ENCODE measurements at places on chromosomes 7 and 10.

- no peak overlapping the region for H3K27ac ChIP-seq
- DNase-seq = no peak
- H3K4me3 ChIP-seq = no peak overlapping the region
- no peaks in the 10 kb centered on the region for H3K27me3 ChIP-seq
- no peaks in the 10 kb centered on the region for H3K4me1 ChIP-seq
- no peaks in the 10 kb centered on the region for H3K36me3 ChIP-seq
Measured at GRCh38 chr10:412109-412508, 276.9 kb downstream of the ZMYND11 start.

GRCh38 chr7:105691082-105691679, 109.9 kb upstream of the EFCAB10 start:
- H3K4me1 ChIP-seq = peaks cover 29% of the 10 kb centered on the region
- H3K36me3 ChIP-seq = no peaks in the 10 kb centered on the region
- no peaks in the 10 kb centered on the region for H3K27me3 ChIP-seq

- no peak for DNase-seq
- peaks cover 7% of the 10 kb centered on the region for H3K4me1 ChIP-seq
- H3K36me3 ChIP-seq = no peaks in the 10 kb centered on the region
- H3K27me3 ChIP-seq = no peaks in the 10 kb centered on the region
Measured at GRCh38 chr7:129741743-129742213, 130.3 kb downstream of the NRF1 start.

DNA sequence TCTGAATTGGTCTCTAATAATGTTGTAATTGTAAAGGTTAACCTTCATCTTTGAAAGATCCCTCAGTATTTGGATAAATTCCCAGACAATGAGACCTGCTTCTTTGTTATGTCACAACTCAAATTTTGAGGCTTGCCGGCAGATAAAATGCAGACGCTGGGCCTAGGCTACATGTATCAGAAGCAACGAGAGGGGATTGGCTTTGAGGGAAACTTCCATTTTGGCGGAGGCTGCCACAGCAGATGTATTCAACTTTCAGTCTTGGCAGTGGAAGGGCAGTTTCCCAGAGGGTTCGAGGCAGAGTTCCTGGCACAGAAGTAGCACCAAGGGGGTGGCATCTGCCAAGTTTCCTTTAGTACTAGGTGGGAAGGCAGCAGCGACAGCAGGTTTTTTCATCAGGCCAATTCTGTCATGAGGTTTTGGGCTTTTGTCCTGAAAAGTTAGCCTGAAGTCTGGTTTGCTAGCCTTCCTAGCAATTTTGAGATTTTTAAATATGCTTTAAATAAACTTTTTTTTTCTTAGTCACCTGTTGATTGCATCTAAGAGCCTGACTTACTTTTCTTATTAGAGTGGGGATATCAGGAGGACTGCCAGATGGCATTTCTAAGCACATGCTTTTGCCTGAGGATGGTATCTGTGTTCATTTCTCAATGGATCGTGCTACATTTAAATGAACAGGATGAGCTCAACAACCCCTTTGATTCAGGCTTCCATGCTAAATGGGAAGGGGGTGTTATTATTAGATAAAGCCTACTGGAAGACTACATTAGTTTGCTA, 89.5 kb upstream of the FAM3C start:
- no peak overlapping the region for H3K4me3 ChIP-seq
- H3K27ac ChIP-seq = no peak overlapping the region
- DNase-seq = no peak
- H3K4me1 ChIP-seq = no peaks in the 10 kb centered on the region
- H3K27me3 ChIP-seq = no peaks in the 10 kb centered on the region

DNA sequence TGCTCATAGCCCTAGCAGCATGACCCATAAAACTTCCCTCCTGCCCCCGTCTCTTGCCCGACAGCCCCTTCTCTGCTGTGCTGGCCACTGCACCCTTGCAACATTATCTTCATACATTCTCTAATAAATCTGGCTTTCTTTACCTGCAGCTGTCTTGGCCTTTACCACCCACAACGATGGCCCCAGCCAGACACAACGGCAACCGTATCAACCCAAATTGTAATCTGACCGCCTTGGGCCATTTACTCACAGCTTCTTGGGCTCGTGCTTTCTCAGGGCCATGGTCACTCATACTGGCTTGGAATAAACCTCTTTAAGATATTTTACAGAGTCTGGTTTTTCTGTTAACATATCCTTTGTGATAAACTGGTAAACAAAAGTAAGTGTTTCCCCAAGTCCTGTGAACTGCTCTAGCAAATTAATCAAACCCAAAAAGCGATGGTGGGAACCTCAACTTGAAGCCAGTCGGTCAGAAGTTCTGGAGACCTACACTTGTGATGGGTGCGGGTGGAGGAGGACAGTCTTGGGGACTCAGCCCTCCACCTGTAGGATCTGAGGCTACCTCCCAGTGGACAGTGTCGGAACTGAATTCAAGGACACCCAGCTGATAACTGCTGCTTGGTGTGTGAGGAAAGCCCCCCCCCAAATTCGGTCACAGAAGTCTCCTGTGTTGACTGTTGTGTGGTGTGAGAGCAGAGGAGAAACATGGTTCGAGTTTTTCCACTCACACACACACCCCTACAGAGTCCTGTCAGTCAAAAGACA, 87.6 kb upstream of the ATP6V0A4 start:
- H3K4me3 ChIP-seq = no peak overlapping the region
- H3K27ac ChIP-seq = no peak overlapping the region
- no peaks in the 10 kb centered on the region for H3K27me3 ChIP-seq

DNA sequence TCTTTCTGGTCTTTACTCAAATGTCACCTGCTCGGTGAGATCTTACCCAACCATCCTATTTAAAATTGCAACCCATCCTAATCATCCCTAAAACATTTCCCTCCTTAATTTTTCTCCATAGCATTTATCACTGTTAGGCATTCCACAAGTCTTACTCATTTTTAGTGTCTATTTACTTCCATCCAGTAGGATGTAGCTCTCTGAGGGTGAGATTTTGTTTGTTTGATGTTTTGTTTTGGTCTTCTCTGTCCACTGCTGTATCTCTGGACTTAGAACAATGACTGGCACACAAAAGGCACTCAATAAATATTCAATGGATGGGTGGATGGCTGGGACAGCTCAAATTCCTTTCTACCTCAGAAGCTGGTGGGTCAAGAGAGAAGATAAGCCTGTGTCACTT, 15.8 kb upstream of the DUSP5 start:
- H3K4me1 ChIP-seq = no peaks in the 10 kb centered on the region
- H3K27me3 ChIP-seq = no peaks in the 10 kb centered on the region
- H3K27ac ChIP-seq = no peak overlapping the region
- H3K4me3 ChIP-seq = no peak overlapping the region
- DNase-seq = no peak

DNA sequence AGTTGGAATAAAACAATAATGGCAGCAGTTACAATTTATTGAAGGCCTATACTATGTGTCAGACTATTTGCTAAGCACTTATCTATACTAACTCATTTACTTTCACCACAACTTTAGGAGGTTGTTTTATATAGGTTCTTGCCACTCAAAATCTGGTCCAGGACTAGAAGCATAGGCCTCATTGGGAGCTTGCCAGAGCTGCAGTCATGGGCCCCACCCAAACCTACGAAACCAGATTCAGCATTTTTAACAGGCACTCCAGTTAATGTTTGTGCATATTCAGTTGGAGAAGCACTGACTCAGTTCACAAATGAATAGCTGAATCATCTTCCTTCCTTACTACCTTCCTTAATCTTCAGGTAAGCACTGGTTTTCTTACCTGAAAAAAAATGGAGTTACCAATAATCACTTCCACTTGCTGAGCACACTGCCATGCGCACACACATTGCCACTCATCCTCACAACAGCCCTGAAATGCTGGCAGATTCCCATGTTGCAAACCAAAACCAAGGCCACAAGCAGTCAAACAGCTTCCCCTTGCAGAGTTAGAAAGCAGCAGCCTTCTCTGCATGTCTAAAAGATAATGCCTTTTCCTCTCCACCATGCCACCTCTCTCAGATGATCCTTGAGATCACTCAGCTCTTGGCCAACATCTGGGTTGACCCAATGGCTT, 122.4 kb downstream of the SLC16A9 start:
- H3K4me1 ChIP-seq = no peaks in the 10 kb centered on the region
- H3K27ac ChIP-seq = no peak overlapping the region
- H3K27me3 ChIP-seq = no peaks in the 10 kb centered on the region
- no peaks in the 10 kb centered on the region for H3K36me3 ChIP-seq

DNA sequence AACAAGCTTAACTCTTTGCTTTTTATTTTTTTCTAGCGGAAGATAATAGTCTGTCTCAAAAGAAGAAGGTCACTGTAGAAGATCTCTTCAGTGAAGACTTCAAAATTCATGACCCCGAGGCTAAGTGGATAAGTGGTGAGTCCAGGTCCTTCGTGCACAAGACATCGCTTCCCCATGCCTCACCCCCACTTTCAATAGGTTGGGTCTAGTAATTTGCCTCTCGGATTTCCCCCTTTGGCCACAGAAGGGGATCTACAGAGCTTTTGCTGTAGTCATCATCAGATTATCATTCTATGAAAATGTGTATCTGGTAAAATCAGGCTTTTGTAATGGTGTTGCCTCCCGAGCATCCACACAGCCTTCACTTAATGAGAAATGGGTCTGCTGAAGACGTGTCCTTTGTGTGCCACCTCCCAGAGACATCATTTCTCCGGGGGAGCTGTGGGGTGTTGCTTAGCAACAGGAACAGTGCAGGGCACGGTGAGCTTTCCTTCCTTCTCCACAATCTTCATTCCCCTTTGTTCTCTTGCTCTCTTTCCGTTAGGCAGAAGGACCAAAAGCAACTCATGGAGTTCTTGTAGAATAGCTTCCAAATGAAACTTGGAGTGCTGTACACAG, 422.8 kb downstream of the DPP6 start:
- H3K4me1 ChIP-seq = no peaks in the 10 kb centered on the region
- no peak overlapping the region for H3K4me3 ChIP-seq
- no peaks in the 10 kb centered on the region for H3K36me3 ChIP-seq
- DNase-seq = peak; percentile 20
- no peaks in the 10 kb centered on the region for H3K27me3 ChIP-seq

GRCh38 chr10:35449944-35450343, 113.6 kb downstream of the CCNY start:
- no peaks in the 10 kb centered on the region for H3K27me3 ChIP-seq
- no peak for DNase-seq
- no peak overlapping the region for H3K4me3 ChIP-seq
- H3K27ac ChIP-seq = no peak overlapping the region
- H3K4me1 ChIP-seq = peaks cover 25% of the 10 kb centered on the region
- no peaks in the 10 kb centered on the region for H3K36me3 ChIP-seq

GRCh38 chr7:25886387-25887240, 265.4 kb upstream of the NFE2L3 start:
- no peak for DNase-seq
- no peak overlapping the region for H3K27ac ChIP-seq
- no peaks in the 10 kb centered on the region for H3K36me3 ChIP-seq
- no peak overlapping the region for H3K4me3 ChIP-seq
- no peaks in the 10 kb centered on the region for H3K27me3 ChIP-seq
- no peaks in the 10 kb centered on the region for H3K4me1 ChIP-seq

GRCh38 chr10:15558136-15558535, 161.6 kb downstream of the ITGA8 start:
- no peaks in the 10 kb centered on the region for H3K4me1 ChIP-seq
- no peaks in the 10 kb centered on the region for H3K36me3 ChIP-seq
- H3K27me3 ChIP-seq = no peaks in the 10 kb centered on the region
- no peak overlapping the region for H3K27ac ChIP-seq
- DNase-seq = no peak
- no peak overlapping the region for H3K4me3 ChIP-seq

DNA sequence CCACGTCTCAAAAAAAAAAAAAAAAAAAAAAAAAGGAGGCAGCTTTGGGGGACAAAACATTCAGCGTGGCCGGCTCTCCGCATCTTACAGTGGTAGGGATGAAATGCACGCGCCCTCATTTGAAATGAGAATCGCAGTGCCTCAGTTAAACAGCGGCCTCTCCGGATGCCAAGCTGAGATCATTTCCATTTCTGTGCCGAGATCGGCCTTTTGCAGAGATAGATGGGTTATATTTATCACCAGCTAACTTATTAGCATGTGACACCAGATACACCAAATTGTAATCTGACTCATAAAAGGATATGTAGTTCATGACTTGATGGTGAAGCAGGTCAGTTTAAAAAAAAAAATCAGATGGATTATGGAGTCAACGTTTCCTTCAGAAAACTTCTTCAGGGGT, 138.7 kb downstream of the CUX1 start:
- H3K4me3 ChIP-seq = no peak overlapping the region
- no peaks in the 10 kb centered on the region for H3K27me3 ChIP-seq
- H3K36me3 ChIP-seq = no peaks in the 10 kb centered on the region
- no peak overlapping the region for H3K27ac ChIP-seq

DNA sequence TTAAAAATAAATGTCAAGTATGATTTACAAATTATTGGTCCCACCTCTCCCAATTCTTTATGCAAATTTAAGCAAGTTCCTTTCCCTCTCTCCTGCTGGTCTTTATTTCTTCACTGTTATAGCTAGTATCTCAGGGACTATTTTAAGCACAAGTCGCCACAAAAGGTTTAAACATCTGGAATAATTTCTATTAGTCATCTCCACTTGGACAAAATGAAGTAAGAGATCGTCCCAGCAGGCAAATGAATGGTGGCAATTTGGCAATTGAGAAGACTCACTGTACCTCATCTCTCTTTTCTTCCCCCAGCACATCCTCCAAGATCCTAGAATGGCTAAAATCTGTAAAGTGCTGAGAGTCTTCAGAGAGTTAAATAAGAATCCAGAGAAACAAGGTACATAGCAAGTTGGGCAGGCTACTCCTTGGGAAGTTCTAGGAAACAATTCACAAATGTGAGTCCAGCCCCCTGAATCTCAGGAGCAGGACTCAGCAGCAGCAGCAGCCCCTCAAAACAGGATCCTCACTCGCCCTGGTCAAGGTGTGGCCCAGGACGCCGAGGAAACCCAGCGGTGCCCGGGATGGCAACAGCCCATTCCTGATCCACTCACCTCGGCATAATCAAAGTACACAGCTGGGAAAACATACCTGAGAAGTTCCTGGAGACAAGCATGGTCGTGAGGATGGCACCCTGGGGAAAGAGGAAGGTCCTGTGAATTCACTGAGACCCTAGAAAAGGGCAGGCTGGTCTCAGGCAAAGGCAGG, 30.3 kb upstream of the NDST2 start:
- H3K36me3 ChIP-seq = peaks cover 41% of the 10 kb centered on the region
- no peak for DNase-seq
- no peaks in the 10 kb centered on the region for H3K4me1 ChIP-seq
- H3K4me3 ChIP-seq = no peak overlapping the region
- H3K27me3 ChIP-seq = no peaks in the 10 kb centered on the region

DNA sequence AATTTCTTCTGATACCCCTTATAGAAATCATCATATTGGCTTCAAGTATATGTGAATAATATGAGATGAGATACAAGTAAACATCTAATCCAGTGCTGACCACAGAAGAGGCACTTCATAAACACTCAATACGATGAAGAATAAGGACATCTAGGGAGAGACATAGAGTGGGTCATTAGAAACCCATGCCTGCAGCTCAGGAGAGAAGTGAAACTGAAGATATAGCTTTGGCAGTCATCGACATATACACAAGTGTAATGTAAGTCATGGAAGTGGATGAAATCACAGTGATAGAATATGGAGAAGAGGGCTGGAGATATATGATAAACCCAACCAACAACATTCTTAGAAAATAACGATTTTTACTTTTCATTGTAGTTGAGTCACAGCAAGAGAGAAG, 665.0 kb downstream of the PARD3 start:
- H3K27ac ChIP-seq = no peak overlapping the region
- no peaks in the 10 kb centered on the region for H3K4me1 ChIP-seq
- no peaks in the 10 kb centered on the region for H3K36me3 ChIP-seq
- no peak for DNase-seq
- no peak overlapping the region for H3K4me3 ChIP-seq
